ENCODE measurements at places on chromosomes 16 and 17.

- no peak for DNase-seq
These were observed 597.9 kb downstream of the KCNJ2 start for GRCh38 chr17:70767102-70767701.

DNA sequence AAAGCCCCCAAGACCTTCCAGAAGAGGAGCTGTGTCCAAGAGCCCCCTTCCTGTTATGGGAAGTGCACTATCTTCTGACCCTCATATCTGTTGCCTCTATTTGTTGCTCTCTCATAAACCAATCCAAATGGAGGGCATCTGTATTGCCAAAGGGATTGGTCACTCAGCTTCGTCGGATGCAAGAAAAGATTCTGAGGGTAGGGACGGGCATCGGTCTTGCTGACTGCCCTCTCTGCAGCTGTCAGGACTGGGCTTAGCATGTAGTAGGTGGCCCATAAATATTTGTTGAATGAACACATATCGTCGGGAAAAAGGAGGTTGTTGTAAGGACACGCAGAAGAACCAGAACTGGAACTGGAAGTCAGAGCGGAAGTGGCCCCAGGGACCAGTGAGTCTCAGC lies 44.1 kb downstream of the CCDC42 start:
- no peak for DNase-seq

GRCh38 chr17:51860954-51861561 lies 297.5 kb downstream of the CA10 start:
- no peak for DNase-seq

DNA sequence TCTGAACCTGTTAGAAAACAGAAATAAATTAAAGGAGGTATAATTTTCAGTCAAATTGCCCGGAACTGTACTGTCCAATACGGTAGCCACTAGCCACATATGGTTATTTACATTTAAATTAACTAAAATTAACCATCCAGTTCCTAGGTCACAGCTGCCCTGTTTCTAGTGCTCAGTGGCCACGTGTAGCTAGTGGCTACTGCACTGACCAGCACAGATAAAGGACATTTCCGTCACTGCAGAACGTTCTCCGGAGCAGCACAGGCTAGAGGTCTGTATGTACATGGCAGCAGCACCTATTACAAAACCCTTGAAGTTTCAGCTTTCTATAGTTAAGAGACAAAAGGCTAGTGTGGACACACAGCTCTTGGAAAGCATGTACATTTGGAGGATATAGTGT lies 33.7 kb downstream of the CPSF4L start:
- no peak for DNase-seq

DNA sequence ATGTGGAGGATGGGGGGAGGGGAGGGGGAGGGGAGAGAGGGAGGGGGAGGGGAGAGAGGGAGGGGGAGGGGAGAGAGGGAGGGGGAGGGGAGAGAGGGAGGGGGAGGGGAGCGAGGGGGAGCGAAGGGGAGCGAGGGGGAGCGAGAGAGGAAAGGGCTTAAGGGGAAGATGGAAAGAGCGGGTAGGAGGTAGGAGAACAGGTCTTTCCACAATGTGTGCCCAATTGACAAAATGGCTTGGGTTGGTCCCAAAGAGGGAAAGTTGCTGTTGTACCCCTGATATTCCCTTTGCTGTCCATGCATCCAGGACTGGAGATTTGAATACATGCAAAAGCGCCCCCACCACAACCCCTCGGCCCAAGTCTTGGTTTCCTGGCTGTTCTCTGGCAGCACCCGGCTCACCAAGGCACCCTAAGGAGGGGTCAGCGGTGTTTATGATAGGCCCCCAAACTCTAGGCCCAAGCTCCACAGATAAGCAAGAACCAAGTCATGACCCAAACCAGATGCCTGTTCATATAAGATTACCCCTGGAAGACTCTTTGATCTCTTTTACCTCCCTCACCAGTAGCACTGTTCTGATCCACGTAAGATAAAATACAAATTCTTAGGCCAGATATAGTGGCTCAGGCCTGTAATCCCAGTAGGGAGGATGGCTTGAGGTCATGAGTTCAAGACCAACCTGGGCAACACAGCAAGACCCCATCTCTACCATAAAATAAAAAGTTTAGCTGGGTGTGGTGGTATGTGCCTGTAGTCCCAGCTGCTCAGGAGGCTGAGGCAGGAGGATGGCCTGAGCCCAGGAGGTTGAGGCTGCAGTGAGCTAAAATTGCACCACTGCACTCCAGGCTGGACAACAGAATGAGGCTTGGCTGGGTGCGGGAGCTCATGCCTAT lies 119.6 kb downstream of the ZFHX3 start:
- no peak for DNase-seq

Measured in stimulated activated CD4-positive, alpha-beta T cell treated with anti-CD3 and anti-CD28 coated beads, Interleukin-2, amount 100 ng/mL, for 24 hours (primary cell).